ENCODE measurements at places on chromosomes 16 and 17.
A peak's percentile ranks its signal among the peaks of the same experiment; 100 is the strongest.

- DNase-seq = peak; percentile 45
Observed at GRCh38 chr16:55478827-55479429, at the start of gene MMP2. MMP2 (plus strand) TSS chr16:55479198; CDS start chr16:55479480, 282 bp downstream.

DNA sequence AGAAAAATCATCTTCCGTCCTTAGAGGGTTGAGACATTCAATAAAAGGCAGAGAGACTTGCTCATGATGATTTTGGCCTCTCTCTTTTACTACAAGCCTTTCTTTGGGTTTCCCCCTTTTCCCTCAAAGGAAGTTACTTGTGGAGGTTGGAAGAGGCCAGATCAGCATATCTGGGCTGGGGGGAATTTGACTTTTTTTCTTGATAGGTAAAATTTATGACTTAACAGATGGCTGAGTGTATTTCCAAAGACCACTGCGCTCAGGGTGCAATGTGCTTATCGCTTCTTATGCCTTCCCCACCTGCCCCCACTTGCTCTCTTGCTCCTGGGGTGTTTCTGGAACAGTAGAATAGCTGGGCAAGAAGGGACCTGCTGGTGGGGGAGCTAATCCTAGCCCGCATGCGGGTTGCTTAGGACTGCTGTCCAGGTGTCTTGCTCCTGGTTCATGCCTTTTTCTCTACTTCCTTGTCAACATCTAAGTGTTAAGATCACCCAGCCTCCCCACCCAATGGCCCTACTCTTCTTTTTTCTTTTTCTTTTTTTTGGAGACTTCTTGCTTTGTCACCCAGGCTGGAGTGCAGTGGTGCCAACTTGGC, 131.9 kb downstream of the MSI2 start:
- DNase-seq = no peak

- DNase-seq = no peak
Observed at GRCh38 chr16:88434353-88434690, 18.8 kb upstream of the ZFPM1 start.

DNA sequence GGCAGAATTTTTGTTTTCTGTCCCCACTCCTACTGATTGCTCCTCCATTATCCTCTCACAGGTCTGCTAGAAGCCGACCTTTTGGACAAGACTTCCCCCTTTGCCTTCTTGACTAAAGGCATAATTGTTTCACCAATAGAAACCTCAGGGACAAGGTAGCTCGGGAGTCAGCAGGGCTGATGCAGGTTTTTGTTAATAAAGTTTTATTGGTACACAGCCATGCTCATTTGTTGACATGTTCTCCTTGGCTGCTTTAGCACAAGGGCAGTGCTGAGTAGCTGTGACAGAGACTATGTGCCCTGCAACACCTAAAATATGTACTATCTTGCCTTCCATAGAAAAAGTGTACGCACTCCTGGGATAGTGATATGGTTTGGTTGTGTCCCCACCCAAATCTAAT, 271.6 kb downstream of the XYLT1 start:
- DNase-seq = no peak

DNA sequence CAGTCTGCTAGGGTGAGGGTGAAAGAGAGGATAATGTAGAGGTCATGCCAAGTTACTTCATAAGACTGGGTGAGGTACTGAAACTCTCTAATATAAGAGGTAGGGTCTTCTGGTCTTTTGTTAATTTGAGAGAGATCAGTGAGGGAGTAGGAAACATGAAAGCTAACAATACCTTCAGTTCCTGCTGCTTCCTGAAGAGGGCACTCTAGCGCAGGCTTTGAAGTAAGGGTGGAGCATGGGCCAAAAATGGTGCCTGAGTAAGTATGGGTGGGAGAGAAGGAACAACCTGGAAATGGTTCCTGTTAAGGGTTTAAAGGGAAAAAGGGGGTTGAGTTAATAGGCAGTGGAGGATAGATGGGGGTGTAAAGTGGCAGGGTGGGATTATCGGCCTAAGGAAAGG, 2449.5 kb downstream of the TP53TG3F start:
- no peak for DNase-seq

DNA sequence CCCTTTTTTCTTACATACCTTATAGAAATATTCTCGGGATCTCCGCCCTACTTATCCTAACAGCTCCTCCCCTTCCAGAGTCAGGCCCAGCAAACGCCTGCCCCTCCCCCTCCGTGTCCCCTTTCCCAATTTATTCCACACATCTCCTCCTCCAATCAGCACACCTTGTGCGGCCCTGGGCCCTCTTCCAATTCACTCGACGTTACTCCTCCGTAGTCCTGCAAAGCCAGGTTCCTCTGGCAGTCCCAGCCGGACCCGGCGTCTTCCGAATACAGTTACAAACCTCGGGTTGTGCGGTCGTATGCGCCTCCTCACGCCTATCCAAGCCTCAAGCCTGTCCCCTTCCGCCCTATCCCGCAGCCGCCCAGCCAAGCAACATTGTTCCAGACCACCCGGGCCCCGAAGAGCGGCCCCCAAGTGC, 677 bp downstream of the CBX1 start:
- DNase-seq = peak; percentile 34

DNA sequence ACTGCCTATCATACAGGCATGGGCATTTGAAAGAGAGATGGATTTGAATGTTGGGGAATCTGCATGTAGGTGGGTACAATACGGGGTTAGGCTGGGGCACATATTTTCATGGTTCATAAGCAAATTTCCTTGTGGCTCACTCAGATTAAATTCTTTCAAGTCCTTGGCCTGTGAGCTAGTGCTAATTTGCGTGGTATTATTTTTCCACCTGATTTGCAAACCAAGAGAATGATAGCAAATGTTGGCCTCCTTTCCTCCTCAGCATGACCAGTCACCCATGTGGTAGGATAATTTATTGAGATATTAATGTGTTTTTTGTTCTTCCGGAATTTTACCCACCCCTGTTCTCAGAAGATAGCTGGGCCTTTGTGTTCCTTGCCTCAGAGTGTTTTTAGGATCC, 22.9 kb downstream of the FAM20A start:
- DNase-seq = no peak

- no peak for DNase-seq
Observed at GRCh38 chr17:43439041-43439440, 40.2 kb downstream of the ARL4D start.

DNA sequence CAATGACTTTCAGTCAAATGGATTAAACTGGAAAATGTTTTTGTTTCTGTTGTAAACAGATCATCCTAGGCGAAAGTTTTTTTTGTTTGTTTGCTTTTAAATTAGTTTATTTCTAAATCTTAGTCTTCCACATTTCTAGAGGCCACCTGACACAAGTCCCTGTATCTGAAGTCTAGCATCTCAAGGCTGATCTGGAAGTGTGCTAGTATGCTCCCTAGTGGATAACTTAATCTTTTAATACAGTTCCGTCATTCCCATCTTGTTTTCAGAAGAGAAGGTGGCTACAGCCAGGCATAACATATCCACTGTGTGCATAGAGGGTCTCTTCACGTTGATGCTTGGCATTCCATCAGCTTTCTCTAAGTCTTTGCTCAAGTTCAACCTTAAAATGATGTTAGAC, 7.6 kb downstream of the IFT20 start:
- no peak for DNase-seq
